H1 (cell line): ENCODE measurements at places on chromosomes 7 and 10. TPM values are rescaled to one million over a fixed set of nuclear protein-coding genes. Genes with fewer than 3 reads are reported as not detected.

- no peaks in the 10 kb centered on the region for H3K36me3 ChIP-seq
- no peak overlapping the region for H3K27ac ChIP-seq
- no peaks in the 10 kb centered on the region for H3K4me1 ChIP-seq
- no peaks in the 10 kb centered on the region for H3K27me3 ChIP-seq
- H3K4me3 ChIP-seq, result no peak overlapping the region
These were observed 123.5 kb downstream of the SORBS1 start for GRCh38 chr10:95437669-95438068.

- no peak overlapping the region for H3K4me3 ChIP-seq
- DNase-seq, result no peak
- no peak overlapping the region for H3K27ac ChIP-seq
- no peaks in the 10 kb centered on the region; the same call in 1 of the 2 replicates for H3K27me3 ChIP-seq
These were observed 13.5 kb downstream of the NEUROD6 start for GRCh38 chr7:31327071-31327470.

DNA sequence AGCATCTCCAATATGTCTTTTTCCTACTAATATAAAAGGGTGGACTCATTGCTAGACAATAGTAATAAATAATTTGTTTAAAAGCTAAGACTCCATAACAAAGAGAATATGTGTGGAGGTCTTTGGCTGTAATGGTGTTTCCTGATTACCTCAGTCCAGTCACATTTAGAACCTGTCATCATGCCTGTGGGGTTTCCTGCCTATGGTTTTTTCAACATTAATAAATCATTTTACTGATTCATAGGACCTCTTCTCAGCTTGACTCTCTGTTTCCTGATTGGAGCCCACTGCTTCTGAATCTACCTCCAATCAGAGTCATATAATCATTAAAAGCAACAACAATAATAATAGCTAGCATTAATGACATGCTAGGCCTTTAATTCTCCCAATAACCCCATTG, 52.4 kb upstream of the GNAI1 start:
- no peak overlapping the region for H3K4me3 ChIP-seq
- H3K27me3 ChIP-seq, result no peaks in the 10 kb centered on the region
- no peak overlapping the region for H3K27ac ChIP-seq
- no peaks in the 10 kb centered on the region for H3K36me3 ChIP-seq
- DNase-seq, result no peak

TFEC gene
- total RNA-seq, result not detected in 2 replicates

DNA sequence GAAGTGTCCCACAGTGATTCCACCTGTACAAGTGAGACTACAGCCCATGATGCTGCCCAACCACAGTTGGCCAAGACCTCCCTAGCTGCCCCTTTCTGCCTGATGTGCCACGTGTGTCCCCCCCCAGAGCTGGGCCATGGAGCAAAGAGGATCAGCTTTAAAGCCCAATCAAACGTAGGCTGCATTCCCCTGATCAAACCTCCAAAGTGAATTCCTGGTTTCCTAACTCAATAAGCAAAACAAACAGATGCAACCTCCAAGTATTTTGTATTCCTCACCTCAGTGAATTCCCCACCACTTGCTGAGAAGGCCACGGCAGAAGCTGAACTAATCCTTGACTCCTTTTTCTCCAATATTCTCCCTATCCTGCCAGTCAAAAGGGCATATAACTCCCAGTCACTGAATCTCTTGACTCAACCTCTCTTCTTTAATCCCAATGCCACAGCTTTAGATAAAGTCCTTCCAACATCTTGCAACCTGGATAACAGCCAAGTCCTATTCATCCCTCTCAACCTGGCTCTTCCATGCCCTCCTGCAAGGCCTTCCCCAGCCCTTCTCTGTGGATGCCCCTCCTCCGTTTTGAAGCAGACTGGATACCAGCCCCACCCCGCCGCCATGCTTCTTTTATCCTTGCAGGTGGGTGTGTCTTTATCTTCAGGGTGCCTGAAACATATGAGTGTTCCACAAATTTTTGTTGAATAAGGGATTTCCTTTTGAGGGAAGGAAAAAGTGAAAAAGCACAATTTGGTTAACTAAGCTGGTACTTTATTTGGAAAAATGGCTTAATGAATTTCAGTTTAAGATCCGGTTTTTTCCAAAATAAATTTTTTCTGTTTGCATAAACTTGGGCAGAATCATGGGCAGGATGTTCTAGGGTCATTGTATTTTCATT, 285.2 kb upstream of the MKLN1 start:
- H3K27ac ChIP-seq, result peak overlapping the region; percentile 26; the same call in 1 of the 2 replicates
- H3K4me1 ChIP-seq, result peaks cover 3% of the 10 kb centered on the region
- no peaks in the 10 kb centered on the region for H3K27me3 ChIP-seq
- no peaks in the 10 kb centered on the region for H3K36me3 ChIP-seq
- DNase-seq, result no peak

UBN2 gene
- 36.7 and 39.6 TPM in 2 replicates for total RNA-seq

DNA sequence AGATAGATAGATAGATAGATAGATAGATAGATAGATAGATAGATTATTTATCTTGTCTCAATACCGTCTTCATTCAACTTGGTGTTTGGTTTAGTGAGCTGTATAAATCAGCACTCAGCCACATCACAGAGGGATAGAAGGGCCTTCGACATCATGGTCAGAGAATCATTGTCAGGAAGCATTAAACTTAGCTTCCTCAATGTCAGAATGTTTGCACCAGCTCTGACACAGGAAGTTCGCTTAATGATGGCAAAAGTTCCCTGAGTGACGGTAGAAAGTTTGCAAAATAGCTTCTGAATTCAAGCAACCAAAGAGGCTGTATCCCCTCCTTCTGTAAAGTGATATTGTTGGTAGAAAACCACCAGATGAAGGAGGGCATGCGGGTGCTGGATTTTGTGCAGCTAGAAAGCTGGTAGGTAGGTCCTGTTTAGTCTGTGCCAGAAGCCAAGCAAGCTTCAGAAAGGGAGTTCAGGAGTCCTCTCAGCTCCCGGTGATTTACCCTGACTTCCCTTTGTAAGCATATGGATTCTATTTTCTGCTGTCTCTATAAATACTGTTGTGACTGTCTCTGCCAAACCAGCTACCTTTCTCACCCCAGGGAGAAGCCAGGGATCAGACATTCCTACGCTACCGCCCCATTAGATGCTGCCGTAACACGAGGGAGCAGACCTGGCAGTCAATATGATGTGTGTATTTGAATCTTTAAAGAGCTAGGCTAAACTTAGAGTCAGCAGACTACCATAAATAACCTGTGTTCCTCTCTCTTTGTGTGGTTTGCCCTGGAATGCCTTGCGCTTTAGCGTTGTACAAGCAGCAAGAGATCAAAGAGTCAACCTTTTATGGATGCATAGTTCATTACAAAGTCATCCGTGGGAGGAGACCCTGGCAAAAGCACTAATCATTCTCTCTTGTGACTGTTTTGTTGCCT, 200.5 kb upstream of the KIAA1217 start:
- H3K4me3 ChIP-seq, result no peak overlapping the region
- no peaks in the 10 kb centered on the region for H3K27me3 ChIP-seq
- H3K36me3 ChIP-seq, result no peaks in the 10 kb centered on the region
- peaks cover 9% of the 10 kb centered on the region for H3K4me1 ChIP-seq
- no peak for DNase-seq

DNA sequence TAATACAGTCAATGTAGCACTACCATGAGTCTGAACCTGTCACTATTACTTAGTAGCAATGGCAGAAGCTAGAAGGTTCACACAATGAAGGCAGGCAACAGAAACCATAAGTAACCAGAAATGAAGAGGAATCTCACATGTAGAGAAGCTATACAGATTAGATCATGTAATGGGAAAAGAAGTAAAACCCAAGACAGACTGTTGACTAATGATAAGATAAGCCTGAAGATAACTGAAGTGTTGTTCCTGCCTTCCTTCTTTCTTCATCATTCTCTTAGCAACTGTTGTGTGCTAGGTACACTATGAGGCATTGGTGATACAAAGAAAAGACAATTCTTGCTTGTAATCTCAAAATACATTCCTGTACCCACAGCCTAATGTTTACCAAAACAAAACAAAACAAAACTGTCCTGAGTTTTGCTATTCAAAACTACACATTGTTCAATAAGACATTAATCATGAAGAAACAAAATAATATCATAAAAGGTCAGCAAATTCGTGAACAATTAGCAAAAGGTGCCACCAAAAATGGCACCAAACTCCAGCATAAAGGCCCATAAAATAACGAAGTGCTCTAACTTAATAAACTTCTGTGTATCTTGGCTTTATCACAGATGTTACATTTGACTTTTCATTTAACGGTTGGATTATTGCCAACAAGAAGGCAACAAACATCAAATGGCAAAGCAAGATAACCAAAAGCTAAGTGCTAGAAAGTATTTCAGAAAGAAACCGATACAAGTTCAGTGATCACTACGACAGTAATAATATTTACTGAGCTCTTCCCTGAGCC, 27.1 kb downstream of the ZNF800 start:
- H3K27me3 ChIP-seq, result no peaks in the 10 kb centered on the region
- no peaks in the 10 kb centered on the region for H3K36me3 ChIP-seq
- no peak overlapping the region for H3K4me3 ChIP-seq
- no peak for DNase-seq
- H3K4me1 ChIP-seq, result no peaks in the 10 kb centered on the region

- H3K4me3 ChIP-seq, result no peak overlapping the region
- peaks cover 3% of the 10 kb centered on the region; the same call in 1 of the 2 replicates for H3K36me3 ChIP-seq
- H3K27ac ChIP-seq, result no peak overlapping the region; the same call in 1 of the 2 replicates
- peak; percentile 67 for DNase-seq
- H3K27me3 ChIP-seq, result no peaks in the 10 kb centered on the region
These were observed 20.0 kb upstream of the CRYGN start for GRCh38 chr7:151459726-151460473.

DNA sequence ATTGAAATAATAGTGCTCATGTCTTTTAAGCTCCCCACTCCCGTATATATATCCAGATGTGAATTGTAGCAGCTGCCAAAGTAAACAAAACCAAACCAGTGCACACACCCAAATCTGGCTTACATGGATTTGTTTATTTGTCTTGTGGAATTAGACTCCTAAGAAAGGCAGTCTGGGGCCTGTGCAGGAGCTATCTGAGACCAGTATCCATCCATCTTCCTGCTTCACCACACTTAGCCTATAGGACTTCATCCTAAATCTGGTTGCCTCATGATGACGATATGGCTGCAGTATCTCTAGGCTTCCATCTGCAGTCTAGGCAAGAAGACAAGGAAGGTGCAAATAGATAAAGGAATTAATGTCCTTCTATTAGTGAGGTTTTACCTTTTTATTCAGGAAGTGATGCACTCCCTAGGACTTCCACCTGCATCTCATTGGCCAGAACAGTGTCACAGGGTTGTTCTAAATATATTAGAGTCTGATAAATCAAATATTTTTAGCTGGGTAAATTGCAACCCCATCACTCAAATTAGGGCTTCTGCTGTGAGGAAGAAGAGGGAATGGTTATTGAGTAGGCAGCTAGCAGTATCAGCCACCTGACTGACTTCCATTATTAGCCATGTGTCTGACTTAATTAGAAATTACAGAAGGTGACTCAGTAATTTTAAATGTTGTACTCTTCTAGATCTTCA, 6.0 kb downstream of the WIPF3 start:
- H3K27me3 ChIP-seq, result peaks cover 5% of the 10 kb centered on the region
- H3K36me3 ChIP-seq, result no peaks in the 10 kb centered on the region
- peaks cover 5% of the 10 kb centered on the region; the same call in 1 of the 2 replicates for H3K4me1 ChIP-seq
- H3K4me3 ChIP-seq, result no peak overlapping the region
- no peak overlapping the region for H3K27ac ChIP-seq
- no peak for DNase-seq

CALML3 gene
- not detected in 2 replicates for total RNA-seq

TET1 gene
- 68.5 and 69.3 TPM in 2 replicates for total RNA-seq

DNA sequence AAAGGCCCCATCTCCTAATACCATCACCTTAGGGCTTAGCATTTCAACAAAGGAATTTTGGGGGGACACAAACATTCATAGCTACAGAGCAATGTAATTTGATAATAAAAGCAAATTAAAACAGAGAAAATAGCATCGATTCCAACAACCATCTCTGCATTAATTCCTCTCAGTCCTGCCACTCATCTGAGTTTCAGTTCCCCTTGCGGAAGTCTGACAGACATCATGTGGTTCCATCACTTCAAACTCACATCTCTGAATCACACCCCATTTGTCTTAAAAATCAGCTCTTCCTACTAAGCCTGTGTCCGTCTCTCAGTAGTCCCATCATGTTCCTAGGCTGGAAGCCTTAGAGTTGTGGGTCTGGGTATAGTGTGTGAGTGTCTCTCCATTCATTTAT, 3.6 kb downstream of the ADCK2 start:
- H3K27ac ChIP-seq, result no peak overlapping the region
- DNase-seq, result no peak
- no peaks in the 10 kb centered on the region for H3K36me3 ChIP-seq
- no peaks in the 10 kb centered on the region for H3K4me1 ChIP-seq
- H3K4me3 ChIP-seq, result no peak overlapping the region
- peaks cover 8% of the 10 kb centered on the region for H3K27me3 ChIP-seq

- H3K4me3 ChIP-seq, result no peak overlapping the region
- H3K36me3 ChIP-seq, result 0 out of 2 replicates have a peak, but pooled peaks cover 4% of the 10 kb centered on the region
- no peak for DNase-seq
- no peaks in the 10 kb centered on the region for H3K27me3 ChIP-seq
- H3K27ac ChIP-seq, result no peak overlapping the region
- H3K4me1 ChIP-seq, result peaks cover 3% of the 10 kb centered on the region
These were observed 16.0 kb downstream of the CREB3L2 start for GRCh38 chr7:137985897-137986251.

SLC18A3 gene
- total RNA-seq, result 0.13 TPM in 1 of 2 replicates, not detected in the other

- no peak overlapping the region for H3K27ac ChIP-seq
- no peaks in the 10 kb centered on the region for H3K27me3 ChIP-seq
- peaks cover 10% of the 10 kb centered on the region for H3K4me1 ChIP-seq
- DNase-seq, result no peak
These were observed 37.2 kb downstream of the VOPP1 start for GRCh38 chr7:55534916-55535590.

DNA sequence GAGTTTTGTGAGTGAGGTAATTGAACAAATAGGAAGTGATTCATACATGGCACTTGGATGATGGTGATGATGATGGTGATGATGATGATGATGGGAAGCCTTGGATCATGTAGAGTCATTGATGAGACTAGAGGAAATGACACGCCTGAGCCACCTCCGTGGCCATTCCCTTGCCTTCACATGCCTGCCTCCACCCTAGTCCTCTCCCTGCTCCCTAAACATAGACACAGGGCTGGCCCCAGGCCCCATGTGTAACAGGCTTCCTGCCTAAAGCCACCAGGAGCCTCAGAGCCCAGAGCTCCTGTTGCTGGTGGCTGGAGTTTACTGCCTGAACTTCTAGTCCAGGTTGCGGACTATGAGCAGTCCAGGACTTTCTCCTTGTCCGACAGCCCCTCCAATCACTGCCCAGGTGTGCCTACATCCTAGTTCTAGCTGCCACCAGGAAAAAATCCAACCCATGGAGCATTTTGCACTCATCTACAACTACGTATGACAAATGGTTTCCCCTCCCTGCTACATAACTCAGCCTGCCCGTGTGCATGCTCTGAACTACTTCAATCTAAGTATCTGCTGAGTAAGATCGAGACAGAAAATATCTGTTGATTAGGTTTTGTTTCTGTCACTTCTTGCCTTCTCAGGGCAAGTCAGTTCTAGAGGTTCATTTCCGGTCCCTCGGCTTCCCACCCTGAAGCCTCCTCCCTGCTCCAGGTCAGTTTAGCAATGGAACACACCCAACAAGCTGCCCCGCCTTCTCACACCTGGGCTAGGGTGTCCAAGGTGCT, 35.5 kb upstream of the KDM7A start:
- no peaks in the 10 kb centered on the region for H3K36me3 ChIP-seq
- H3K27me3 ChIP-seq, result no peaks in the 10 kb centered on the region
- H3K4me3 ChIP-seq, result no peak overlapping the region

WNT16 gene
- total RNA-seq, result 0.52 and 0.61 TPM in 2 replicates

NT5C3A gene
- 22.7 and 23.0 TPM in 2 replicates for total RNA-seq

GPER1 gene
- 0.24 and 0.52 TPM in 2 replicates for total RNA-seq
